ENCODE measurements at places on chromosomes 7 and 10. TPM values are rescaled to one million over a fixed set of nuclear protein-coding genes. Genes with fewer than 3 reads are reported as not detected.

The KNDC1 gene
- 0.51 TPM for total RNA-seq

The DCLRE1C gene
- total RNA-seq, result 21.0 TPM

The CEP55 gene
- 72.6 TPM for total RNA-seq

The MSMB gene
- not detected for total RNA-seq

The C10orf67 gene
- total RNA-seq, result not detected

The ACHE gene
- 0.21 TPM for total RNA-seq

The CDC14C gene
- total RNA-seq, result not detected

The PIP gene
- total RNA-seq, result not detected

The TMEM229A gene
- total RNA-seq, result not detected

The HOXA1 gene
- 0.16 TPM for total RNA-seq

The UCMA gene
- total RNA-seq, result not detected

The NPFFR1 gene
- not detected for total RNA-seq

The GJC3 gene
- not detected for total RNA-seq
